ENCODE measurements at places on chromosomes 2 and 18.

DNA sequence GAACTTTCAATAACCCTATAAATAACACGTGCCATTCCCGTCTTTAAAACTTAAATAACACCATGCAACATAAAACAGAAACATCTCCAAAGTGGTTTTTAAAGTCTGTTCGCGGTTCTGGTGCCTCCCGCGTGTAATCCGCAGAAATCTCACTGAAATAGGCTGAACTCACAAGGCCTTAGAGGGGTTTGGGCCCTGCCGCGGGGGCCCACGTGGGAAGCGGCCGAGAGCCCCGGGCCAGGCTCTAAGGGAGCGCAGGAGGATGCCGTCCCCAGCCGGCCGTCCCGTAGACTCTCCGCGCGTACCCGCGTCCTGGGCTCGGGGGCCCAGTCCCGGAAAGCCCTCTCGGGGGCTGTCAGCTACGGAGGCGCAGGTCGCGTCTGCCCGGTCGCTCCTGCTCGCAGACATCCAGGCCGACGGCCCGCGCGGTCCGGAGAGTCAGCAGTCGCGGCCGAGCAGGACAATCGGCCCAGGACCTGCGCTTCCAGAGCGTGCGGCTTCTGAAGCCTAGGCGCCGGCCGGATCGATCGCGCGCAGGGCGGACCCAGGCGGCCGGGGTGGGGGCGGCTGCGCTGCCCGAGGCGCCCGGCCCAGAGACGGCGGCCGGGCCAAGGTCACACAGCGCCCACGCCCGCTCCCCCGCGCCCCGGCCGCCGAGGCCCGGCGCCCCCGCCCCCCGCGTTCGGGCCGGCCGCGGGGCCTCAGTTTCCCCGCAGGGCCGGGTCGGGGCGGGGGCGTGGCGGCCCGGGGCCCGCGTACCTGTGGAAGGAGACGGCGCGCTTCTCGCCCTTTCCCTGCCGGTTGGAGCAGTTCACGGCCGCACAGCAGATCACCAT, 558 bp downstream of the THAP4 start:
- no peak for DNase-seq

- no peak for DNase-seq
Measured at GRCh38 chr2:96642564-96643360, at the start of gene FER1L5. Gene FER1L5 (plus strand): TSS chr2:96642764. CDS start chr2:96642837, 73 bp downstream.

DNA sequence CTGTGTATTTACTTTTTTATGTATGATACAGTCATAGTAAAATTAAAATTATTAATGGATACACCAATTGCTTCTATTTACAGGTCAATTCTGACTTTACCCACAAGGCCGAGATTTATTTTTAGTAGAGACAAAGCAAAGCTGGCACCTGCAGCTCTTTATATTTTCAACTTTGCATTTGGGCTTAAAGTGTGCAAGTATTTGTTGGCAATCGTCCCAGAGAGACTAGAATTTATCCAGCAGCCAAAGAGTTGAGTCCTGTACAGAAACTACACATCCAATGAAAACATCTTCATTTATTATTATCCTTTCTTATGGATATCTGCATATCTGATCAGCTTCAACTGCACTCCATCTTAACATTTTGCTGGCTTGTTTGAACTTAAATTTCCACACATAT, 485.6 kb downstream of the SOX11 start:
- DNase-seq, result no peak

- no peak for DNase-seq
Measured at GRCh38 chr2:207352978-207353671, 176.6 kb upstream of the CREB1 start.

DNA sequence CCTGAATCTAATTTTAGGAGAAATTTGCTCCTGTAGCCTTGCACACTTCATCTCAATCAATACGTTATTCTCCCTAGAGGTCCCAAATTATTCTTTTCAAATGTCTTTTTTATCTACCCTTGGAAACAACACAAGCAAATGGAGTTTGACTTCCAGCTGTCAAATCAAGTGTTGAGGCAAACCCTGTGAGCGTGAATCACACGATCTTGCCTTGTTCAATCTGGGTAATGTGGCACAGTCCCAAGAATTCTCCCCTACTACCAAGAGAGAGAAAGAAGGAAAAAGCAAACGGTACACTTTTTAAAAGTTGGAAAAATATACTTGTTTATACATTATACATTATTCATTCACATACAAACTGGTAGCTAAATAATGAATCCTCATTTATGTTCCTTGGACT, 2035.3 kb upstream of the CELF4 start:
- no peak for DNase-seq

GRCh38 chr2:60299179-60299578, 254.3 kb downstream of the BCL11A start:
- no peak for DNase-seq

GRCh38 chr2:24179683-24180082, 4.8 kb downstream of the FAM228A start:
- DNase-seq, result no peak

DNA sequence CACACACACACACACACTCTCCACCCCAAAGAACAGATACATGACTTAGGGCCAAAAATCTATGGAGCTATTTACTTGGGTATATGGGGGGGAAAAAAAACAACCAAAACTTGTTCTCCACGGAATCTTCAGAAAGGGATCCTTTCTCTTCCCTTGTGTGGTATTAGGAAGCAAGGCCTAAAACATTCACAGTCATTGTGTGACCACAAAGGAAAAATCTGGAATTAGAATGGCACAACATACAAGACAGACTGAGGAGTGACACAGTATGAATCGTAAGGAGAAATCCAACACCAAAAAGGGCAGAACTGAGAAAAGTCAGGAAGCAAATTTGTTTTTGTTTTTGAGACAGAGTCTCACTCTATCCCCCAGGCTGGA, 70.3 kb downstream of the ASXL2 start:
- DNase-seq, result no peak

- no peak for DNase-seq
Measured at GRCh38 chr18:13983506-13983905, 68.2 kb upstream of the MC2R start.

- DNase-seq, result no peak
Measured at GRCh38 chr2:844715-845114, 105.9 kb upstream of the SNTG2 start.

- peak; percentile 40 for DNase-seq
Measured at GRCh38 chr2:42048299-42049220, 739 bp downstream of the PKDCC start.

GRCh38 chr18:39305766-39306165, 1740.2 kb upstream of the CELF4 start:
- no peak for DNase-seq

DNA sequence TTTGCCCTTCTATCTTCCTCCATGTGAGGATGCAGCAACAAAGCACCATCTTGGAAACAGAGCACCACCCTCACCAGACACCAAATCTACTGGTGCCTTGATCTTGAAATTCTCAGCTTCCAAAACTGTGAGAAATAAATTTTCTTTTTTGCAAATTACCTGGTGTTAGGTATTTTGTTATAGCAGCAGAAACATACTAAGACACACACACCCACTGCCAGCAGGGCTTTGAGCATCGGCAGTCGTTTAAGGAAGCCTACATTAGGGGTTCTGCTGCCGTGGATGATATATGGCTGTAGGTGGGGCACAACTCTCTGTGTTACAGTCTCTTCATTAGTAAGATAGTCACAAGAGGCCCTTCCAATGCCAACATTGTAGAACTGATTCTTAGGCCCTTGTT, 20.7 kb upstream of the MFSD6 start:
- DNase-seq, result no peak

- DNase-seq, result no peak
Measured at GRCh38 chr2:5057891-5058351, 634.3 kb upstream of the SOX11 start.

DNA sequence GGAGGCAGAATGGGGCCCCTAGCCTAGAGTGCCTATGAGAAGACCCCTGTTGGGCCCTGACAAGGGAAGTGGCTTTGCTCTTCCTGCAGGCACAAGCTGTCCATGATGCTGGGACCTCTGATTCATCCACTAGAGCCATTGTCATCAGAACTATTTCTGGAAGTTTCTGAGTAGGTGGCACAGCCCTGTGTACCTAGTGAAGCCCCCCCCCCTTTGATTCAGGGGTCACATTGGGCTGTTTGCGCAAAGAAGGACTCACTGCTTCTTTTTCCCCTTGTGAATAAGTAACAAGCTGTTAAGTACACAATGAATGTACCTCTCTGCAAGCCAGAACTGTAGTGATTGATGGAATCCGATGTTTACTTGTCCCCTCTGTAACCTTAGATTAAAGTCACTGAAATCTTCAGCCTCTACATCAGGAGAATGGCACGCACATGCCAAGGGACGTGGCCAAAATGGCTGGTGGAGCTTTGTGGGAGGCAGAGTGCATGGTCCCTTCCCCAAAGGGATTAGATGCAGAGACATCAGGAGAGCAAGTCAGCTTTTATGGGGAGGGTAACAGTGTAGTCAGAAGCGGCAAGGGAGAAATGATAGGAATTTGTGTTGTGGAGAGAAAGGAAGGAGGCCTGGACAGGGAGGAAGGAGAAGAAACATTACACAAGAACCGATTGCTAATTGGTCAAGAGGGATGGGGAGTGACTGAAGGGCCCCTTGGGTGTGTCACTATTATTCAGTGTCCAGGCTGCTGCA, 267.6 kb upstream of the RAB12 start:
- DNase-seq, result peak; percentile 97

- peak; percentile 21 for DNase-seq
Measured at GRCh38 chr2:11102466-11102865, 52.8 kb upstream of the SLC66A3 start.

DNA sequence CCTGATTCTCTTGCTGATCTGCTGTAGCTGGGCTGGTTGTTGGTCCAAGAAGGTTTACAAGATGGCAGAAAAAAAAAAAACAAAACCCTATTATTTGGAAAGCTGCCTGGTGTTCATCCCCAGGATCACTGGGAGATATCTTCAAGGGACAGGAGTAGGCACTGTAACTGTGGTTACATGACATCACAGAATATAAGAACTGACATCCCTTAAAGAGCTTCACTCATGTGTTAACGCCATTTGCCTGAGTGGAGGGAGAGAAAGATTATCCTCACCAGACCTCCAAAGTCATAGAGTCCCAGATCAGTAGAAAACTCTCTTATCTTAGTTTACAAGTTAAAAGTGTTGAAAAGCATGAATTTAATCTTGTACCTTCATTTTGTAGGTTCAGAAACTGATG, 95.3 kb upstream of the BZW1 start:
- DNase-seq, result no peak

DNA sequence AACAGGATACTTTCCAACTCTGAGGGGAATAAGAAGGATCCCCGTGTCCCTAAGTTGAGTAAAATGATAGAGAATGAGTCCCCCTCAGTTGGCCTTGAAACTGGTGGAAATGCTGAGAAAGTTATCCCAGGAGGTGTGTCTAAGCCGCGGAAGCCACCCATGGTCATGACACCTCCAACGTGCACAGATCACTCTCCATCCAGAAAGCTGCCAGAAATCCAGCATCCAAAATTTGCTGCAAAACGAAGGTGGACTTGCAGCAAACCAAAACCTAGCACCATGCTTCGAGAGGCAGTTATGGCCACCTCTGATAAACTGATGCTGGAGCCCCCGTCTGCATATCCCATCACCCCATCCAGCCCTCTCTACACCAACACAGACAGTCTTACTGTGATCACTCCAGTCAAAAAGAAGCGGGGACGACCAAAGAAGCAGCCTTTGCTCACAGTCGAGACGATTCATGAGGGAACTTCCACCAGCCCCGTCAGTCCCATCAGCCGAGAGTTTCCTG, 270.1 kb downstream of the SETBP1 start:
- no peak for DNase-seq

DNA sequence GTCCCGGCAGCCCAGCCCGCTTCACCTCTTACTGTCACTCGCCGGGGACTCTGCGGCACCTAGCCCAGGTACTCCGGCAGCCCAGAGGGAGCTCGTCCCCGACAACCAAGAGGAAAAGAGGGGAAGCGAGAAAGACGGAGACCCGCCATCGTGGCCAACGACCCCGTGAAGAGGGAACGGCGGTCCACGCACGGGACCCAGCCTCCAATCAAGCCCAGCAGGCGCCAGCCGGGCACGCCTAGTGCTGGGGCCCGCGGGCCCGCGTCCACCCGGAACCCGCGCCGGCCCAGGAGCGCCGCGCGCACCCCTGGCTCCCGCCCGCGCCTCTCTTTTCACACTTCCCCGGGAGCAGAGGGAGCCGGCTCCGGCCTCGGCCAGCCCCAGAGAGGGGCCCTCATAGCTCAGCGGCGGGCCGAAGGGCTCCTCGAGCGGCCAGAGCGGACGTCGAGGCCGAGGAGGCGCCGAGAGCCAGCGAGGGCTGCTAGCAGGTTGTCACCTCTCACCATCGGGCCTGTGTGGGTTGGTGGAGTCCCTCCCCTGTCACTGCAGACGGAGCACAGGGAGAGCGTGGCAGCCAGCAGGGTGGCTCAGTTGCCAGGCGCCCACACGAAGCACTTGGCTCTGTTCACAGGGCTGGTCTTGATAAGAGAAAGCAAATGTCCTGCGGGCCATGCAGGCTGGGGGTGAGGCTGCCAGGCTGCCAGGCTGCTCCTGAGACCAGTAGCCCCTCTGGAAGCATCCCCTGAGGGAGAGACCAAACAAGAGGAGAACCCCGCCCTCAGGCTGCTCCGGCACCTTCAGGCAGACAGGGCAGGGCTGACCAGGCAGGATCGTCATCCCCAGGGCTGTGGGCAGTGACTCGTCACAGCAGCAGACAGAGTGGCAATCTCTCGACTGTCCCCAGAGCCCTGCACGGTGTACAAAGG, 36.9 kb upstream of the KLF11 start:
- DNase-seq, result peak; percentile 22

DNA sequence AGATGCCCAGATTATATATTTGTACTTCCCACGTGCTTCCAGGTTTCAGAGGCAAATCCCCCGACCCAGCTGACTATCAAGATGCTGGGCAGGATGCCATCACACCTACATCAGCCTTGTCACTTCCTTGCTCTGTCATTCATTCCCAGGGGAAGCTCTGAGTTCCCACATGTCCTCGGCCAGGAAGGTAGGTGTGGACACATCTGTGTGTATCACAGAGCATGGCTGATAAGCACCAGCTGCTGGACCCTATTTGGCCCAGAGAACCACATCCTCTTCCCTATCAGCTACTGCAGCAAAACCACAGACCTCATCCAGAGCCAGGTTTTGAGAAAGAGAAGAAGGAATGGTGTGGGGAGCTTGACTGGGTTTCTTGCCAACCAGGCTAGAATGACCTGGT, 31.9 kb upstream of the ITGA6 start:
- DNase-seq, result no peak

DNA sequence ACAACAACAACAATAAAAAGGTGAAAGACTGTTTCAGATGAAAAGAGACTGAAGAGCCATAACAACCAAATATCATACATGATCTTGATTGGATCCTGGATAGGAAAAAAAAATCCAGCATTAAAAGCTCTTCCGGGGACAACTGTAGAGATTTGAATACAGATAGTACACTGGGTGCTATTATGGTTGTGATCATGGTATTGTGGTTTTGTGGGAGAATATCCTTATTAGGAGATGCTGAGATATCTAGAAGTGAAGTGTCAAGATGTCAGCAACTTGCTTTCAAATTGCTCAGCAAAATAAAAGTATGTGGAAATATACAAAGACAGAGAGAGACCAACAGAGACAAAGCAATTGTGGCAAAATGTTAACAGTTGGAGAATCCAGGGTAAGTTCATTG, 15.5 kb upstream of the SPATA3 start:
- DNase-seq, result peak; percentile 42

GRCh38 chr2:159553727-159554126, 62.6 kb downstream of the BAZ2B start:
- no peak for DNase-seq

- DNase-seq, result no peak
Measured at GRCh38 chr18:484749-485464, 15.6 kb downstream of the COLEC12 start.

All from SJSA1 (cell line).